ENCODE measurements at places on chromosomes 3 and 15.

- no peak for DNase-seq
These were observed 265.2 kb downstream of the SUCLG2 start for GRCh38 chr3:67389176-67389575.

DNA sequence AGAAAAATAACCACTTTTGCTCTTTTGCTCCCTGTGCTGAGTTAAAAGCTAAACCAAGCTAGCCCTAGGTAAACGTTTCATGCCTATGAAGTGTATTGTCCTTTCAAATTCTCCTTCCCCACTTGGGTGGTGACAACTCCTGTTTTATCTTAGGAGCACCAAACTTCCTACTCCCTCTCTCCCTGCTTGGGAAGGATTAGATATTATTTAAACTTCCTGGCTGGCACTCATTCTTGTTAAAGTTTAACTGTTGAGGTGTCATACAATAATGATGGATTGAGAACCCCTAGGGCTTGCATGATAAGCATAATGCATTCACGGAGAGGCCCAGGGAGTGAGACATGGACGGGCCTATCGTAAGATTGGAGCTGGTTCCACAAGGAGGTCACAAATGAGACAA lies 29.5 kb downstream of the B4GALT4 start:
- no peak for DNase-seq

DNA sequence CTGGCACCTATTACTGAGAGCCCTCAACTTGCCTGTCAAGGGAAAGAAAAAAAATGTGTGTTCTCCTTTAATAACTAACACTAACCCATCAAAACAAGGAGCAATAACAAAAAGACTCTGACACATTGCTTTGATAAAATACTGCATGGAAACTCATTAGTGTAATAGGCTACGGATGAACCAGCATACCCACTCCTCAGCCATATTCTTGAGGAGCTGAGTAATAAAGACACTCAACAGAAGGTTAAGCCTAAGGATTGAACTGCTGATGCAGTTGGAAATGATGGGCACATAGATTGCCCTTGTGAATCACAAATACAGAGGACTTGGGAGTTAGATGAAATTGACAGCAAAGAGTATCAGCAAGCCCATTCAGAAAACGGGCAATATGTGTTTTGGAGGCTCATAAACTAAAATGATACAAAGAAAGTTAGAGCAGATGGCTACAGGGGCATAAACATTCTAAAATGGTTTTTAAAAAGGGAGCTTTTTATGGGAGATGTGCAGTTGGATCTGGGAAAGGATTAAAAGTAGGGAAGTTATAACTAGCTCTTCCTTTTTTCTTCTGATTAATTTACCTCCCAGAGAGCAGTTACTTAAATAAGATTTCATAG lies 447.6 kb upstream of the IL12A start:
- DNase-seq = no peak

DNA sequence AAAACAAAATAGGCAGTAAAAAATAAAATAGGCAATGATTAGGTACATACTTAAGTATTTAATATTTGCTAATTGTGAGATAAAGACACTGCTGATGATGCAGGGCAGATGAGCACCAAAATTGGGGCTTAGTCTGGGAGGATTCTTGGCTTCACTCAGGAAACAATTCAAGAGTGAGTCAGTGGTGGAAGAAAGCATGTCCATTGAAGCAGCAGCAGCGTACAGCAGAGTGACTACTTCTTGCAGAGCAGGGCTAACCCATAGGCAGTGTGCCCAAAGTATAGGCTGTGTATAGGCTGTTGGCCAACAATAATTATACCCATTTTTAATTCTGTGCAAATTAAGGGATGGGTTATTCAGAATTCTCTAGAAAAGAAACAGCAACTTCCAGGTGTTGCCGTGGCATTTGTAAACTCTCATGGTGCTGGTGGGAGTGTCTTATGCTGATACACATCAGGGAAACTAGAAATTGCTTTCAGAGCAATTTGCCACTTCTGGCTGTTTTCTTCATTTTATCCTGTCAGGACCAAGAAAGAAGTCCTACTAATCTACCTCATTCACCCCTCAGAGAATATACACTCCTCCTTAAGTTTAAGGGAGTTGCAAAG lies 317.3 kb upstream of the NAALADL2 start:
- no peak for DNase-seq

DNA sequence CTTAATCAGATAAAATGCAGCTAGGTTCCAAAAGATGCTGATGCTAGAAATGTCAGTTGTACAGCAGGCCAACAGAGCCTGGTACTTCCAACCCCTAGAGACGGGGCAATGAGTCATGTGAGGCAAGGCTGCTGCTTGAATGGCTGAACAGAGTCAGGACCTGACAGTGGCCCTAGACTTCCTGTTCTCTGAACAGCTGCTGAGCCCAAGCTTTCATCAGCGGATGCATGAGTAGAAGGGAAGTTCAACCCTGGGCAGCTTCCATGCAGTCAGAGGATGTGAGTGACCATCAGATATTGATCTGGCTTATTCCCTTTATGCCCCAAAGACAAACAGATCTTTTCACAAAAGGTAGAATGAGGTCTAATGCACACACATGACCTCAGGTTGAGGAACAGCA lies 282.9 kb upstream of the COL8A1 start:
- DNase-seq = no peak

DNA sequence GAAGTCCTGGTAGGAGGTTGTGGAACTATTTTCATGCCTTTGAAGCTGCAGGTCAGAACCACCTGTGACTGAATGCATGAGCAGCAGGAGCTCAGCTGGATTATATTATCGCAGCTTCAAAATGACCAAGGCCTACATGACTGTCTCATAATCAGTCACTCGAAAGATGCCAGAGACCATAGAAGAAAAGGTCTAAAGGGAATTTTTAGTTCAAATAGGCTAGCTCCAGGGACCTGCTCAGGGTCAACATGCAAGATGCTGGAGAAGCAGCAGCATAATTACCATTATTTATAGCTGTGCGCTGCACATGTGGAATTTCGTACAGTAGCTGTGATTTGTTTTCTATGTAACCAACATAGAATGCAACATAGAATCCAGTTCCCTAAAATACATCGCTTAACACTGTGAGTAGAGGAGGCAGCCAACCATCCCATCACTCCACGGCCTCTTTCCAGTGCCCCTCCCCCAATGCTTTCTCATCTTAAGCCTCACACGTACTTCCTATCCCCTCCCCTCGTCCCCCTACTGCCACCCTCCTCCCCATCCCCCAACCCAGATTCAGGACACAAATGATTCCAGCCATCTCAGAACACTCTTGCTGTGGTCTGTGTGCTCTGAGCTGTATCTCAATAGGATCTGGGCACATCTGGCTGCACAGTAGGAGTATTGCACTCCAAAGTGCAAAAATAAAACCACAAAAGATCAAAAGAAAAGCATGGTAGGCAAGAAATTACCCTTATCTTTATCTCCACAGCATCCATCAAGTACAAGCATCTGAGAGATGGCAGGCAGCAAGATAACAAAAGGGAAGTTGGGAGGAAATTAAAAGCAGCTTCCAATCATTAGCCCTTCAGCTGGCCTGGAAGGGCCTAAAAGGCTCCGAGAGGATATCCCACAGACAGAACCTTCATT lies 352.8 kb upstream of the SEMA6D start:
- no peak for DNase-seq

DNA sequence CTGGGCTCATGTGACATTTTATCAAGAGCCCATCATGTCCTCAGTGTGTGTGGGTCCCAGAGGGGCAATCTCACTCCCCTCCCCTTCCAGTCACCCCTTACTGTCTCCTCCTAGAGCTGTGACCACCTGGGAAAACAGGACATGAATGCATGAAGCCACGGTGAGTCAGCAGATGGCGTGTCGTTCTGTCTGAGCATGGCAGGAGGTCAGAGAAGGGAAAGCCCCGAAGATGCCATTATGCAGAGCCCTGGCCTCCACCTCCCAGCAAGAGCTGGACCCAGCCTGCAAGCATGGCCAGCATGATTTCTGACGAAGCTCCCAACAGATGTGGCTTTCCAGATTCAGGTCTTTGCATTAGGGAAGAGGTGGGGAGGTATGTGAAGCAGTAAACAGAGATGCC lies 118.5 kb downstream of the TLE3 start:
- no peak for DNase-seq

DNA sequence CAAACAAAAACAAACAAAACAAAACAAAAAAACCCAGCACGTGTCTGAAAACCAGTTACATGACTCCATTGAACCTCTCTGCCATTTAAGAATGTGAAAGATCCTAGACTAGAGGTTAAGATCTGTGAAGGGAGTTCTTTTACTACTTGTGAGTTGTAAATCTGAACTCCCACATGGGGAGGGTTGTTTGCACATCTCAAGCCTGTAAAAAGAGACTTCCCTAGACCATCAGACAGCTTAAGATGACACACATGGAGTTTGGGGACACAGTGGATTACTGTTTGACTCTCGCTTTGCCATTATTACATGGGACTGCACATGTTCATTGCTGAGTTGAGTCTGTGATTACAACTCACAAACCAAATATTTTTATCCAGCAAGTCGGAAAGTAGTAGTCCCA lies 171.5 kb downstream of the SLC9A9 start:
- DNase-seq = no peak

GRCh38 chr3:143119974-143120715 lies 574 bp downstream of the CHST2 start:
- no peak for DNase-seq

DNA sequence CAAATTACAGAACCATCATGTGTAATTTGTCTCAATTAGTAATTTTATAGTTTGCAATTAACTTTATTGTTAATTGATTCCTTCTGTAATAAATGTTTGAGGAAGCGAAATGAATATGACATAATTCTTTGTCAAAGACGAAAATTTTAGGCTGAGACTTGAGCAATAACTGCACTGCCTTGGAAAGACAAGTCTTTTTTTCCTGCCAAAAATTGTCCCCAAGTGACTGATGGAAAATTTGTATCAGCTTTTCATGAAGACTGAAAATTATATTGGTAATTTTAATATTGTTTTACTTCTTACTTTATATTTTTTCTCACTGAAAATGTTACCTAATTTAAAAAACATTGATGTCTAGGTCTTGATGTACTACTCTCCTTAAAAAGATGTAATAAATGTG lies 622.6 kb downstream of the NLGN1 start:
- DNase-seq = no peak

GRCh38 chr3:170712798-170713197 lies 126.9 kb upstream of the SLC7A14 start:
- DNase-seq = no peak

DNA sequence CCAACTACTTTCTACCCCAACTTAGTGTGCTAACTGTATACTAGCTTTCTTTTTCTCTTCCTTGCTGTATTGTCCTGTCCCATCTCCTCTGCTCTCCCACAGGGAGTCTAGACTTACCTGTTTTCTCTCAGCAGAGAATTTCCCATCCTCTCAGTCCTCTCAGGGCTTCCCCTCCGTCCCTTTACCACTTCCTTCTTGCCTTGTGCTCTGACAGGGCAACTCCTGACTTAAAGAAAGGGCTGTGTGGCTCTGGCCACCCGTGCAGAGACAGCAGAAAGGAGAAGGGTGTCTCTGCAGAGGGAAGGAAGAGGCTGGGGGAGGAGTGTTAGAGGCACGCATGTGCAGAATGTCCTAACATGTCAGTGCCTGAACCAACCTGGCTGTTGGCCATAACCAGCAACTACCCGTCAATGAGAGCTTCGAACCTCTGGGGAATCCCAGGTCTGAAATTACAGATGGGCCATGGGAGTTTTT lies at the start of gene GCSAM:
GCSAM (minus strand) TSS at position 274 of the 474 bp plus-strand sequence; CDS start at position 146, 128 bp downstream.
- DNase-seq = no peak

- no peak for DNase-seq
These were observed 69.7 kb downstream of the FMN1 start for GRCh38 chr15:33124811-33125210.

GRCh38 chr15:60699845-60700244 lies 220.9 kb upstream of the ICE2 start:
- DNase-seq = no peak

GRCh38 chr15:55124616-55125015 lies 72.1 kb downstream of the RSL24D1 start:
- no peak for DNase-seq

DNA sequence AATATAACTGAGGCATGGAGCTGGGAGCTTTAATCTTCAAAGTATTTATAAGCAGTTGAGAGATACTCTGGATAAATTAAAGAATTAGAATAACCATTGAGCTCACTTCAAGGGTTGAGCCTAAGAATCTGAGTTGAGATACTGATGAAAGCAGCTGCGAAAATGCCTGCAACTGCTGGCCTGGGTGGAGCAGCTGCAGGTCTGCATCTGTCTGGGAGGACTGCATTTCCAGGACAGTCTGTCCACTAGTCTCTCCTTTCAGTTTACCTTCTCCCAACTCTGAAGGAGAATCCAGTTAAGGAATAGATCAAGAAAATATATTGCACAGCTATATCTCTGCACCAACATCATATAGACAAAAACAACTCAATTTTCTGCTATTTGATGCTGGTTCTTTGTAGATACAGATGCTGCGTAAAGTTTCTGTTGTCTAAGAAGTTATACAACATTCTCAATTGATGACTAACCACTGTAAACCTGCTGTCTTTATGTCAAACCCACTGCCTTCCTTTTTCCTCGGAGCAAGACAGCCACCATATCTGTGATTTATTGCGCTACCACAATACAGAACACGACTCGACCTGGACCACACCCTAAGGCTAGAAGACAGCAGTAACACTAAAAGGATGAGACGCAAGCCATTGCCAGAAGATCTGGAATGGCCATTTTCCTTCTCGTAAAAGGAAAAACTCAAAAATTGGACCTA lies 245.1 kb downstream of the MAGI1 start:
- DNase-seq = no peak

DNA sequence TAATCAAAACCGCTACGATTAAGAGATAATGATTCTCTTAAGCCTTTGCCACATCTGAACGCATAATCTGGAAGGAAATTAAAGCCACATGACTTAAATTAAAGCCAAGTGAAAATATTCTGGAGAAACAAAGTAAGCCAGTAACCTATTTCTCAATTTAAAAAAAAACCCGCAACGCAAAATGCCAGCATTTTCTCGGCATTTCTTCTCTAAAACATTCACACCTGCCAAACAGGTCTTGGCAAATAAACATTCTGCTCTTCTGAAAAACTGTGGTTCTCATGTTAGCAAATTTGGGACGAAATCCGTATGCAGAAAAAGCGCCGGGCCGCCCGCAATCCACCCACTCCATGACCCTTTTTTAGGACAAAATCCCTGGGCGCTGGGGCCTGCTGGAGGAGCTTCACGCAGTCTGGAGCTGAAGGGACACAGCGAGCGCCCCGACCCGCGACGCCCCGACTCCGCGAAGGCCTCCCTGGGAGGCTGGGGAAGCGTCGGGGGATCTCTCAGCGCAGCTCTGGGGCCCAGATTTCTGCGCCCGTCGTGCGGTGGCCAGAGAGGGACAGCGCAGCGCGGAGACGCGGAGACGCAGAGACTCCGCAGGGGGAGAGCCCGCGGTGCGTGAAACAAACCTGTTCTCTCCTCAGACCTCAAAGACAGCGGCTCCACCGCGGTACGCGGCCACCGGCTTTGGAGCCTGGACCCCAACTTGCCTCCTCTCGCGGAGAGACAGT lies 471 bp downstream of the NKIRAS1 start:
- no peak for DNase-seq

GRCh38 chr3:169278667-169279066 lies 384.8 kb downstream of the MECOM start:
- DNase-seq = no peak

- no peak for DNase-seq
These were observed 3.7 kb downstream of the ATG7 start for GRCh38 chr3:11275926-11276325.

- DNase-seq = no peak
These were observed 145.0 kb downstream of the CMSS1 start for GRCh38 chr3:99962703-99963102.

Data from coronary artery (tissue), 2 donors.